ENCODE measurements at places on chromosomes 3 and 15.
A peak's percentile ranks its signal among the peaks of the same experiment; 100 is the strongest.

DNA sequence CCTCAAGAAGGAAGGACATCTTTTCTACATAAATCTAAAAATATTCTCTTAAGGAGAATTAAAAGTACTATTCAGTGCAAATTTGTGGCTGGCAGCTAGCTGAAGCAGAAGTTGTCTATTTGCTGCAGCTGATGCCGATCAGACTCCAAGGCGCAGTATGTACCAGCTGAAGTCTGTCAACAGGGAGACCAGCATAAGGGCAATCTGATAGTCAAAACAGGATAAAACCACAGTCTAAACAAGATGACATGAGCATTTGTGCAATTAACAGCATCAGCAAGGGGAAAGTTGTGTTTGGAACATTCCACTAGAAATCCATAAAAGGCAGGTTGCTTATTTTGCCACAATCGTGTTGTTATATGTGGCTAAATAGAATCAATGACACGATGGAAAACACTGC lies 198.2 kb upstream of the ROBO2 start:
- no peak for DNase-seq

DNA sequence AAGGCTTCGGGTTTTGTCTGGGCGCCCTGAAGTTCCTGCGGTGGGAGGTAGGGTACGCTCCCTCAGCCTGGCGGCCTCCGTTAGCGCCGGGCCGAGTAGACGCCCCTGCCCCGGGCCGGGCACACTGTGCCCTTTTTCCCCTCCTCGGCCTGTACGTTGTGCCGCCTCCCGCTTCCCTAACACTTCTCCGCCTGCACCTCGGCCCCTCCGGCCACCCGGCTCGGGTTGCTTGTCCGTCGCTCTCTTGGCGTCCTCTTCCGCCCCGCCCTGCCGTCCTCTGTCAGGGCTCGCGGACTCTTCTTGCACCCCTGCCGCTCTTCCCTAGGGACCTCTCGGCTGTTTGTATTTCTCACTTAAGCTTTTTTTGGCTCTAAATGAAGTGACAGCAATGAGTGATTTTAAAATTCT lies 384 bp downstream of the KNL1 start:
- DNase-seq = no peak

DNA sequence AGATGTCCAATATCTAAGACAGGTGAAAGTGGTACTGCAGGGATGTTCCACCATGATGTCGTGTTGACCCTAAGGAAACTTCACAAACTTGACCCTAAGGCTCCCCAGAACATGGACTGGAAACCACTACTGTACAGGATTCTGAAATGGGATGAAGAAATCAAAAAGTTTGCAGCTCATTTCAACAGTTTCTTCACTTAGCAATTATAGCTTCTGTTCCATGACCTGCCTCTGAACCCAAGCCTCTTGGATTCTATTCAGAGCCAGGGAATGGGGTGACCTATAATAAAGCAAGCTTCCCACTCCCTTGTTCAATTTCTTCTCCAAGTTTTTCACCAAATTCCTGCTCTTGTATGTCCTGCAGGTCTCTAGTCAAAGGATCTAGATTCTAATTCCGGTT lies 40.7 kb downstream of the DUT start:
- DNase-seq = no peak

- DNase-seq = no peak
These were observed 10.9 kb downstream of the GNB5 start for GRCh38 chr15:52180196-52180835.

GRCh38 chr3:82001276-82001923 lies 240.0 kb upstream of the GBE1 start:
- peak; percentile 57 for DNase-seq

DNA sequence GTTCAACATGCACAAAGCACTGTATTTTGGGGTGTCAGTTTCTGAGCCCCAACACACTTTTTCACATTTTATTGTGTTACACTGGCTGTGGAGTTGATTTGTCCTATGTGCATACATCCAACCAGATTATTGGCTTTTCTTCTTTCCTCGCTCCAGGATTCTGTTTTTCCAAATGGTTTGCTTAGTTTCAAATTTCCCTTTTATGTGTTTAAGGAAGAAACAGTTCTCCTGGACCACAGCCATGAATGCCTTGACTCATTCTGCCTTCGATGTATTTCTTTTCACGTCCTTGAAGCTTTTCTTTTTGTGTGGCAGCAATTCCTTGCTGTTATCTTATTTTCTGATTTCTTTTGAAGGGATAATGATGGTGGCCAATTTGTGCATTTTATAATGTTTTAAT lies 53.8 kb downstream of the CACNA2D3 start:
- DNase-seq = no peak

DNA sequence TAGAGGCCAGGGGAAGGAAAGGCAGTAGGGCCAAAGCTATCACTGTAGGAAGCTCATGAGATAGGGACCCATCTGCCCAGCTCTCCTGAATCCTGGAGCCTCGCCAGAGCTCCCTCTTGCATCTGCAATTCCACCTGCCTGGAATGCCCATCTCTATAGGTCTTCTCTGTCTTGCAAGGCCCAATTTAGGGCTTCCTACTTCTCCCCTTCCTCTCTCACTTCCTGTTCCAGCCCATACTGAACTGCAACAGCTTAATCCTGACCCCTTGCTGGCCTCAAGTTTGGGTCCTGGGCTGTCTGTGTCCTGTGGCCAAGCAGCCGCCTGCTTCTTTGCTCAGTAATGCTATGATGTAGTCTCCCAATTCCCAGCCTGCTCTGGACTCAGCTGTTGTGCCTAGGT lies 3.6 kb upstream of the PTPN23 start:
- DNase-seq = no peak

DNA sequence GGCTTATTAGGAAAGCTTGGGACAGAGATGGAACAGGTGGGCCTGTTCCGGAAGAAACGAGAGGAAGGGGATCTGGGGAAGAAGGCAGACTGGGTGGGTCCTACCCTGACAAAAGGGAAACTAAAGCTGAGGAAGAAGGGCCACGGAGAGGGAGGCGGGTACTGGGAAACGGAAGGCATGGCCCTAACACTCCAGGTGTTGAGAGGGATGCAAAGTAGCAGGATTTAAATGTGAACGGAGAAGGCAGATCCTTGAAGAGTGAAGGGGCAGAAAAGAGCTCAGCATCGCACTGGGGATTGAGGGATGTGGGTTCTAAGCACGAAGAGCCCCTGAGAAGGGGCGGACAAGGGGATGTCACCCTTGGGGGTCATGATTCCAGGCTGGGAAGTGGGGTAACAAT lies 735 bp downstream of the STIMATE start:
- no peak for DNase-seq

DNA sequence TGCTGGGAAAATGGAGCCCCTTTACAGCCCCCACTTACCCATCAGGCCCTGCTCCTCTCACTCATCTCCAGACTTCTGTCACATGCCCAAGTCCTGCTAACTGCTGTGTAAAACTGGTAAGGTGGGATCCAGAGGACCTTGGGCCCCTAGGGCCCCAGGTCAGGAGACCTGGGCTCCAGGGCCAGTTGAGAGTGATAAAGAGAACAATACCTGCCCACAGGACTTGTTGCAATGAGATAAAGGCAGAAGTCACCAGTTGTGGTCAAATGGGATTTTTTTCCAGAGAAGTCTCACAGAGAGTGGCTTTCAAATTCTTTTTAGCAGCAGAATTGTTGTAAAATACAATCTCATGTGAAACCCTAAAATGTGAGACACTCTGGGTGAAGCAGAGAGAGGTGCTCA lies 753 bp downstream of the FURIN start:
- no peak for DNase-seq

DNA sequence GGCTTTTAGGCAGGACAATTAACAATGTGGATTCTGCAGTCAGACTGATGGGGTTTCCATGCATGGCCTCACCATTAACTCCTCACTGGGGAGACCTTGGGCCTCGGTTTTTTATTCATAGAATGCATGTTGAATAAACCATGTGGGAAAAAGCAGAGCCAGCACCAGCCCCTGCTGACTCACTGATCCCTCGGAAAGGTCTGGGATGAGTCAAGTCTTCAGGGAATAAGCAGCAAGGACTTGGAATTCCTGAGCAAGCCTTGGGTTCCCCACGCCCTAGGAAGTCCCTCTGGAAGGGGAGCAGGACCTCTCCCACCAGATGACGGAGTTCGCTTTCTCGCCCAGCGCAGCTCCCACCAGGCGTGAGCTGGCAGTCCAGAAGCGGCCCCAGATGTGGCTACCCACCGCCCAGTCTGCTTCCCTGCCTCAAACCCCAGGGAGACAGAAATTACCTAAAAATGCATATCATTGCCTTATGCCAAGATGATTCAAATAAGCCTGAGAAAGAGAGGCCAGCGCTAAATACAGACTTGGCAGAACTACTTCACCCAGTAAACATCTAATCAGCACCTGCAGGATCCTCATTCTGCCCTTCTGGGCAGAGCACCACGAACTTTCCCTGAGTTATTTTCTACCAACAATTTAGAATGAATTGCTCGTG lies 45.4 kb downstream of the BTD start:
- DNase-seq = peak; percentile 36

GRCh38 chr3:193168931-193169330 lies 72.1 kb upstream of the PLAAT1 start:
- no peak for DNase-seq

- no peak for DNase-seq
These were observed 38.3 kb downstream of the PDE8A start for GRCh38 chr15:85019815-85020590.

- no peak for DNase-seq
These were observed 122.4 kb downstream of the RAP2B start for GRCh38 chr3:153284282-153284938.

- DNase-seq = no peak
These were observed 18.1 kb upstream of the DOCK3 start for GRCh38 chr3:50656417-50657195.

GRCh38 chr15:81329446-81329845 lies 5.5 kb upstream of the STARD5 start:
- no peak for DNase-seq

GRCh38 chr15:60935130-60935529 lies 294.0 kb downstream of the RORA start:
- DNase-seq = peak; percentile 92

GRCh38 chr3:139870000-139870675 lies 64.8 kb upstream of the CLSTN2 start:
- DNase-seq = no peak

DNA sequence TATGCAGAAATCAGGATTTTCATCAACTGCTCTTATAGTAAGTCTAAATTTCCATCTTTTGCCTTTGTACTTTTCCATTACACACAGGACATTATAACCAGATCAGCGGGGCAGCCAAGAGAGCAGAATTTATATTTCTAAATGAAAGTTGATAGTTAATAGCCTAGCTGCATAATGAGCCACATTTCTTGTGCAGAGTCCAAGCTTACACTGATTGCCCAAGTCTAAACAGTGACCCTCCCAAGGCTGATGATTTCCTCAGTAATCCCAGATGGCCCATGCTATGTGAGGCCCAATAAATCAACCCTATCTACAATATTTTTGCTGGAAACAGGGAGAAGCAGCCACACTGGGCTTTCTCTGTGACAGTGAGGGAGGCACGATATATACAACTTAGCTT lies 475.8 kb upstream of the KCNMB2 start:
- no peak for DNase-seq

- DNase-seq = no peak
These were observed 19.9 kb upstream of the ALPK3 start for GRCh38 chr15:84797212-84797611.

DNA sequence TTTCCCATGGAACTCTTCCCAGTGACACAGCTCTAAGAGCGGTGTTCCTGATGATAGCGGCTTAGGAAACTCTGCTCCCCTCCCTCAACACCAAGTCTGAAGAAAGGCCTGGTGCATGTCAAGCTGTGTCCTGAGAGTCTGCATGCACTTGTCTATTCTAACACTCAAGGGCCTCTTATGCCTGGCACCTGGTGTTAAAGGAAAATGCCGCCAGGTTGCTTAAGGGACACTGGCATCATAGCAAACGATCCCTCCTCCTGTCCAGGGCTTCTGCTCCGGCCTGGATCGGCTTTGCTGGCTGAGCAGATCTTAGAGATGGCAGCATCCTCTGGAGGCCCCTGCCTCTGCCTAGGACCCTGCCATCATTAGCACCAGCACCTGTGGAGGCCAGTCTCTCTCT lies 121.7 kb downstream of the MEGF11 start:
- DNase-seq = peak; percentile 67

DNA sequence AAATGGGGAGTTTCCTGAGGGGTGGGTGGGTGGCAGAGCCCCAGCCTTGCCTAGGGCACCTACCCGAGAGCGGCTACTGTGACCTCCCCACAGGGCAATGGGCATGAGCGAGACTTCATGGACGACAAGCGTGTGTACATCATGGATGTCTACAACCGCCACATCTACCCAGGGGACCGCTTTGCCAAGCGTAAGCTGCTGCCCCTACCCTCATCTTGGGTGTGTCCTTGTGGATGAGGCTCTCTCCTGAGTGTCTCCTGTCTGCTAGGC lies 22.6 kb downstream of the HDAC11 start:
- no peak for DNase-seq

GRCh38 chr3:24272875-24273274 lies 221.8 kb downstream of the THRB start:
- DNase-seq = no peak

- no peak for DNase-seq
These were observed 8.6 kb downstream of the PIK3CA start for GRCh38 chr3:179156775-179157174.

- DNase-seq = no peak
These were observed 18.7 kb downstream of the OR5H15 start for GRCh38 chr3:98185180-98185579.

- DNase-seq = no peak
These were observed 16.3 kb downstream of the SNAPC5 start for GRCh38 chr15:66481107-66481856.

DNA sequence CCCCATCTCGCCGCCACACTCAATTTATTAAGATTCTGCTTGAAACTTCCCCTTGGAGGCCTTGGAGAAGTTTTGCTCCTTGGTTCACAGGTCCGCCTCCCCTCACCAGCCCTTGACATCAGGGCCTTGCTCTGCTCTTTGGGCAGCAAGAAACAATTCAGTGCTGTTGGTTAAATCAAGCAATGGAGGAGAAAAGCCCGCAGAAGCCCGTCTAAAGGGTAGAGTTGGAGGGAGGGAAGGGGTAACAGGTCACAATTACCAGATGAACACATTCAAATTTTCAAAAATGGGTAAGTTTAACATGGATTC lies 429 bp downstream of the PARP9 start:
- DNase-seq = no peak

GRCh38 chr3:127197300-127198189 lies 4.6 kb downstream of the PRR23E start:
- no peak for DNase-seq

DNA sequence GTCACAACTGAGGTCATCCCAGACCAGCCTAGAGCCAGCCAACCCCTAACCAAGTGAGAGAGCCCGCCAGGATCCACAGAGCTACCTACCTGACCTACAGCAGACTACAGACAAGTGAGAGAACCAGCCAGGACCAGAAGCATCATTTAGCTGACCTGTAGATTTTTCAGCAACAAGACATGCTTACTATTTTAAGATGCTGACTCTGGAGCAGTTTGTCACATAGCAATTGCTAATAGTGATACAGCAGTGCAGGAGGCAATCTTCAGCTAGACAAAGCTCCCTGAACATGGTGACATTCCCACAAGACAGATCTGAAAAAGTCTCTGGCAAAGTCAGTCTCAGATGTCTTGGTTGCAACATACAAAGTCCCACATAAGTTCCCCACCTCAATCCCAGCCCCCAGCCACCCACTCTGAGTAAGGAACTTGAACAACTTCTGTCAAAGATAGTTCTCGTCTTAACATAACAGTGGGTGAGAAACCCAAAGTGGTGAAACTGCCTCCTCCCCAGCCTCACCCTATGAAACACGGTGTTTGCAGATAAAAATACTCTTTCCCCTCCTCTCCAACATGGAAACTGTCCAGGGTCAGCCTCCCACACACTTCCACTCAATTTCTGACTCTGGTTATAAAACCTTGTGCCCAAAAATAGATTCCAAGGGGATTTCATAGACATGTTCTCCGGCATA lies 120.3 kb upstream of the SLC6A11 start:
- DNase-seq = no peak

- no peak for DNase-seq
These were observed 16.6 kb downstream of the SPCS1 start for GRCh38 chr3:52722491-52722890.

Data from cerebellar cortex (tissue), 1 donor.